ENCODE measurements at places on chromosomes 11 and 22. TPM values are rescaled to one million over a fixed set of nuclear protein-coding genes. Genes with fewer than 3 reads are reported as not detected.

DNA sequence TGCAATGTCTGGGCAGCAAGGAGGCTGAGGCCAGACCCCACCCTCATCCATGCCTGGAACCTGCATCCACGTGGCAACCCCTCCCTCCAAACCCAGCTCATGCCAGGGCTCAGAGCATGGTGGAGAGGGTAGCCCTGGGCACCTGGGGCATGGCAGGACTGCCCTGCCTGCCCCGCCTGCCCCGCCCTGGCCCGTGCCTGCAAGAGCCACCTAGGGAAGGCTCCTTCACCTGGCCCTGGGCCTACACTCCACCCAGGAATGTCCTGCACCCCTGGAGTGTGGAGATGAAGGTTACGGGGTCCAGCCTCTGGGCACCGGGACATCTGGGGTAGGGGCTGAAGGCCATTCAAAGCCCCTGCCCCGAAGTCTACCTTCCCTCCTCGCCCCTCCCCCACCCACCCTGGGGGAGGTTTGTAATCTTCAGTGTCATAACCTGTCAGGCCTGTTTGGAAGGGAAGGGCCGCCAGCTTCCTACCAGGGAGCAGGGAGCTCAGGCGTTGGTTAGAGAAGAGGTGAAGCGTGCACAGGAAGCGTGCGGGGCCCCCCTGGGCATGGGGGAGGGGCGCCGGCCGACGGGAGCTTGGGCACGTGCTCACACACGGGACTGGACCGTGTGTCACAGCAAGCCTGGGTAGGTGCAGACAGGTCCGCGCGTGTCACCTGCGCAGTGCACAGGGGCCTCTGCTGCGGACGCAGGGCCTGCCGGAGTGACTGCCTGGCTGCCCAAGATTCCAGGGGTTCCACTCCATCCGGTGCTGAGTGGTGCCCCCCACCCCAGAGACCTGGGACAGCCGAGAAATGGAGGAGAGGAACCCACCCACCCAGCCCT lies 30.7 kb upstream of the TH start:
- DNase-seq = no peak

- DNase-seq = no peak
Observed at GRCh38 chr11:36373016-36374010, 77.2 kb downstream of the PRR5L start.

GRCh38 chr11:122922893-122923292 lies 40.3 kb downstream of the JHY start:
- no peak for DNase-seq

GRCh38 chr11:68714060-68714856 lies 29.9 kb downstream of the GAL start:
- DNase-seq = no peak

DNA sequence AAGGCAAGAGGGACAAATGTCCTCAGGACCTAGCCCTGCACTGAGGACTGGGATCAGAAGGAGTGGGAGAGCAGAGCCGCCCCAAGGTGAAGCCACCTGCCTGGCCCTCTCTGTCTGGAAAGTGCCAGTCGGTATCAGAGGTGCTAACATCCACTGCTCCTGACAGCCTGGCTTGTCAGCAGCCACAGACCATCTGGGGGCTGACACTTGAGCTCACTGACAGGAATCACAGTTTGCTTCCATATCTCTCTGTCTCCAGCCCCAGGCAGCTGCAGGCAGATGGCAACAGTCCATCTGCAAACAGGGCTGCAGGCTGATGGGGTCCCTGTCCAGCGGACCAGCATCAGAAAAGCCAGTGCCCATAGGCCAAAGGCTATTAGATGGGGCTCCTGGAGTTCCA lies 5.5 kb downstream of the OPCML start:
- no peak for DNase-seq

DNA sequence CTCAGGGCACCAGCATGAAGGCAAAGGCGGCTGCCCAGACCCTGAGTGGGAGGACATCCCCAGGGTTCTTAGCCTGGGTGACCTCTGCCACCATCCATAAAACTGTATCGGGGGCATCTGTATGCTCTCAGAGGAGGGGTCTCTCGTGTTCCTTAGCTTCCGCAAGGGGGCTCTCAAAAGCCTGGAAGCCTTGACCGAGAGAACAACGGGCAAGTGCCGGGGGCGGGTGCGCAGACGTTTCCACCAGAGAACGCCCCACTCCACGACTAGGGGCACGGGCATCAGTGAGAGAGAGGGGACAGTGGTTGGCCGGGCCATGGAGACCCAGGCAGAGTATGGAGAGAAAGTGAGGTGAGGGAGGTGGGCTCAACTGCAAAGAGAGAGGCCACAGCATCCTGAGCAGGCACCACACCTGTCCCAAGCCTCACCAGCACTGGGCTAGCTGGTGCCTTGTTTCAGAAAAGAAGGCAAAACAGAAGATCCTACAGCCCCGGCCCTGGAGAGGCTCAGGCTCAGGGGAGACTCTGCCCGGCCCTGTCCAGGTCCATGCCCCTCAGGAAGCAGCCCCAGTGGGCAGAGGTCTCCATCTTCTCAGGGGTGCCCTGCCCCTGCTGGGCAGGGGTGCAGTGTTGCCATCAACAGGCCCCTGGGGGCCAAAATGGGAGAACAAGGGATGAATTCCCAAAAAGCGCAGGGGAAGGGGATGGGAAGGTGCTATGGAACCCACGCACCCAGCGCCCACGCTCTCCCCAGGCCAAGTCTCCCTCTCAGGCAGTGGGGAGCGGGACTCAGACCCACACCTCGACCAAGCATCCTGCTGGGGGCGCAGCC lies 5.9 kb downstream of the TSPAN32 start:
- DNase-seq = no peak

- no peak for DNase-seq
Observed at GRCh38 chr11:72239849-72240460, 4.0 kb downstream of the PHOX2A start.

DNA sequence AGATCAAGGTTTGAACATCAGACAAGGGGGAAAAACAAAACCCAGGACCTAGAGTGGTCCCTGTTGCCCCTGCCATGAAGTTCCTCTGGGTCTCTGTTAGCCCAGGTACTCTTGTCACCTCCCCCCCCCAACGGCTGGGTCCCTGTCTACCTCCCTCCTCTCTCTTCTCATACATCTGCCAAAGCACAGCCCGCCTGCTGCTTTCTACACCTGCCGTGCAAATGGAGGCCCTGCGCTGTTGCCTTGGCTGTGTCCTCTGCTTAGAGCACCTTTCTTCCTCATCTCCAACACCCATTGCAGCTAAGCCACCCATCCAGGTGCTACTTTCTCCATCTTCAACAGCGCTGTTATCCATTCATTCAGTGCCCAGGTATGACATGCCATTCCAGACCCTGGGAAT lies 99.2 kb downstream of the TP53I11 start:
- no peak for DNase-seq

DNA sequence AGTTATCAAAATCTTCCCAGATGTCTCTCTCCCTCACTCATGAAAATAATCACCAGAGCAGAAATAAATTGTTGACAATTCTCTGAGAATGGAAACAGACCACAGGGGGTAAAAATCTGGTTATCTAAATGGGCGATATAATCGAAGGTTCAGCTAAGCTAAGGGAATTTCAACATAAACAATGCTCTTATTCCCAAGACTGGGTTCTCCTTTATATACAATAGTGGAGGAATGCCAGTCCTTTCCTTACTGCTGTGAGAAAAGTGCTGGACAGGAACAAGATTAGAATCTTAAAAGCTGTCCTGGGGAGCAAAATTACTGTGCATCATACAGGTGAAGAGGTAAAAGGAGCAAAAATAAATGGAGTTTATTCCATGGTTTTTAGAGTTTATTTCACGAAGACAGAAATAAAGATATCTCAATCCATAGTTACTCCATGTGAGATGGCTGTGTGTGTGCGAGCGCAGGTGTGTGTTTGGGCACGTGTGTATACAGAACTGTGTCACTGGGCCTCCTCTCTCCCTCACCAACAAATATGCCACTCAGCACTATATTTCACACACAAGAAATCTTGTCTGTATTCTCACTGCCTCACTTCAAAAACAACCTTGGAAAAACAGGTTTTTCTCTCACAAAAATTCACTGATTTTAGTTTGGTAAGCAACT lies 385.6 kb downstream of the DCDC1 start:
- no peak for DNase-seq

DNA sequence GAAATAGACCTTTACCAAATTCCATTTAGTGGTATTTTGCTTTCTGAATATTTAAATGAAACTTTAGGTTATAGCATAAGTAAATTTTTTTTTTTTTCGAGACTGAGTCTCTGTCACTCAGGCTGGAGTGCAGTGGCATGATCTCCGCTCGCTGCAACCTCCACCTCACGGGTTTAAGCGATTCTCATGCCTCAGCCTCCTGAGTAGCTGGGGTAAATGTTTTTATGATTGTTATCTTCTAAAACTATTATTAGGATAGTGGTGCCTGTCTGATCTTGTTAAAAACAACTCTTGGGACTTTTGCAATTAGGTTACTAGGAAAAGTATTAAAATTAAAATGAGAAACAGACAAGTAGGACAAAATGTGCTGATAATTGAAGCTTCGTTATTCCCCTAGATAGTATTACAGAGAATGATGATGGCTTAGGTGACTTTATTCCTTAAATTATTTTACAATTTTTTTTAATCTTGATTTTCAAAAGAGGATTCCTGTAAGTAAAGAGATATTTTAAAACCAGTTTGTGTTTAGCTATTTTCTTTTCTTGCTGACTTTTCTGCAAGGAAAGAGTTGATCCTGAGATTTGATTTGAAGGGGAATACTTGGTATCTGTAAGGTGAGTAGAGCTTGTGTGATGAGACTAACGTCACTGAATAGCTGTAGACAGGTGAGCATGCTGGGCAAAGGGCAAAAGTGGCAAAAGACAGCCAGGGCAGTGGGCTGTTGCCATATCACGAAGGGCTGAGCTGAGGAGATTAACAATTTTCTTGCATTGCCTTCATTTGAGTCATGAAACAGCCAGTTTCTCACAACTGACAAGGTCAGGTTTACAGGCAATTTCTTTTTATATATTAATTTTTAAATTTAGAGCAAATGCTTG lies 20.8 kb downstream of the CRKL start:
- DNase-seq = no peak

GRCh38 chr11:9247863-9248262 lies 17.3 kb downstream of the DENND5A start:
- no peak for DNase-seq

DNA sequence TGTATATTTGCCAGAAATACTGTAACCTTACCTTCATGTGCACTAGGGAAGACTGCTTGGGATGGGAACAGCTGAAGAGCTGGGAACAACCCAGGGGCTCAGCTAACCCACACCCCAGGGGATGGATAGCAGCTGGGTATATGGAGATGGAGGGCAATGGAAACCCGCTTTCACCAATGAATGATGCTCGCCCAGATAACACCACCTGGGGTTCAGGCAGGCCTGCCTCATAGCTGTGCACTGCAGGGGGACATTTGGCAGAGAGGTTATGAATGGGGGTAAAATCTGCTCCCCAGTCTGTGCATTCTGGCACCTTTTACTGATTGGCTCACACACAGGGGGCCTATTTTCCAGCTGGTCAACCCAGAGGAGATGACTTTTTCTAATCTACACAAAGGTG lies 170.7 kb downstream of the CHST1 start:
- no peak for DNase-seq

DNA sequence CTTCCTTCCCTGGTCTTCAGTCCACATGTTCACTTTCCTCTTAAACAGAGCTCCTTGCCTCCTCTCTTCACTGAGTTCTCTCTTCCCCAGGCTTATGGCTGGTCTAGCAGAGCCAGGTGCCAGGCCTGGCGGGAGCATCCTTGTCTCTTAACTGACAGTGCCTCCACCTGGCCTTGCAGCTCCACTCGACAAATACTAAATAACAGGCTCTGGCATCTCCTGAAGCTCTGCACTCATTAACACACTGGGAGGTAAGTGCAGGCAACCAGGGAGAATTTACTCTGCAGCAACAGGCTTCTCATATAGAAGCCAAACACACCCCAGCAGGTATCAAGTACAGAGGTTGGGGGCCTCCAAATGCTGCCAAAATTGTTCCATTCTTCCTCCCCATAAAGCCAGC lies 438.1 kb downstream of the SOX6 start:
- DNase-seq = no peak

GRCh38 chr11:115219376-115219775 lies 284.8 kb downstream of the CADM1 start:
- DNase-seq = no peak

DNA sequence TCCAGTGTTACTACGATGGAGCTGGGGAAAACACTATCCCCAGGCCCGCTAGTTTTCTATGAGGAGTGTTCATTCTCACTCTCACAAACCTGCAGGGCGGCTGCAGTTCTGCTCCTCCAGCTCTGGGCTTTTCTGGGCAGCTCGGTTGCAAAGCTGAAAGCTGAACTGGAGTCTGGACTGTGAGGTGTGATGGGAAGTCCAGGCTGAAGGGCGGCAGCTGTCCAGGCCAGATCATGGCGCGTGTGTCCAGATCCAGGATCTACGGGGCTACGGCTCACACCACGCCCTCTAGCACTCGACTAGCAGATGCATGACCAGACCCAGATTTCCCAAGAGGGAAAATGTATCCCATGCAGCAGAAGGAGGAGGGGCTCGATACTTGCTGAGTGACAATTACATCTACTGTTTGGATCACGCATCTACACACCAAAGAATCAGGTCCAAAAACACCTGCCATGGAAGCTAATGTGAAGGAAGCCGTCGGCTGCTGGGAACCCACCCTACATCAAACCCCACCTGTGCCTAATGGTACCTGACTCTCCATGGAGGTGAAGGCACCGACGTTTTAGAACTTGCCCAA lies 555.0 kb downstream of the BRD1 start:
- no peak for DNase-seq

DNA sequence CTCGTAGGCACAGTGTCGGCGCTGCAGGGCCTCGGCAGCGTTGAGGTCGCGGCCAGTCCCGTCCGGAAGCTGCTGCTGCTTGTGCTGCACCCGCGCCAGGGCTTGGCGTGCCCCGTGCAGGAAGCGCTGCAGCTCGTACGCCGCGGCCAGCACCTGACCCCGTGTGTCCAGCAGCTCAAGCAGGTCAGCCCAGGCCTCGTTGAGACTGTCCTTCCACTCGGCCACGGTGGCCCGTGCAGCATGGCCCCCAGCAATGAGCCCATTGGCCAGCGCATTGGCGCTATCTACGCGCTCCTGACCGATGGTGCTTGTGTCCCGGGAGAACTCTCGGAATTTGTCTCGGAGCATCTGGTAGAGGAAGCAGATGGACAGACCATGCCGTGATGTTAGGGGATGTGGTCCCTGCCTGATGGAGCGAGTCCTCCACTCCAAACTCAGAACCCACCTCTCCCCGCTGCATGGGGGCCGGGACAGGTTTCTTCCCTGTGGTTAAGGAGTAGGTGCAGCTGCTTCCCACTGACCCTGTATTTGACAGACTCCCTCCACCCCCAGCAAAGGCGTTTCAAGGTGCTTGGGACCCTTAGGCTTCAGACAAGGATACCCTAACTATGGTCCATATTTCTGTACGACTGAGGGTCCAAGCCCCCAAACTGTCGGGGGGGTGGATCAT lies 13.8 kb upstream of the RBM4B start:
- DNase-seq = no peak

Gene RCOR2
- 92.0 TPM for total RNA-seq

Gene MPPED2
- total RNA-seq = 2.4 TPM

Gene DEFB131B
- total RNA-seq = not detected

Gene ELF5
- total RNA-seq = not detected

Gene OR5B2
- total RNA-seq = not detected

Gene MMP10
- not detected for total RNA-seq

Gene CHRNA10
- total RNA-seq = 0.73 TPM

Gene CDC42BPG
- total RNA-seq = 21.6 TPM

Gene CALCB
- 3.2 TPM for total RNA-seq

Gene SNX15
- total RNA-seq = 19.6 TPM

Gene PGA3
- total RNA-seq = not detected

Gene YPEL1
- total RNA-seq = 7.7 TPM
